Activated T-helper 1 cell treated with anti-CD3 and anti-CD28 coated beads, Interleukin-2, amount 50 U/mL, for 16 hours (primary cell): ENCODE measurements at places on chromosomes 13 and 19.

DNA sequence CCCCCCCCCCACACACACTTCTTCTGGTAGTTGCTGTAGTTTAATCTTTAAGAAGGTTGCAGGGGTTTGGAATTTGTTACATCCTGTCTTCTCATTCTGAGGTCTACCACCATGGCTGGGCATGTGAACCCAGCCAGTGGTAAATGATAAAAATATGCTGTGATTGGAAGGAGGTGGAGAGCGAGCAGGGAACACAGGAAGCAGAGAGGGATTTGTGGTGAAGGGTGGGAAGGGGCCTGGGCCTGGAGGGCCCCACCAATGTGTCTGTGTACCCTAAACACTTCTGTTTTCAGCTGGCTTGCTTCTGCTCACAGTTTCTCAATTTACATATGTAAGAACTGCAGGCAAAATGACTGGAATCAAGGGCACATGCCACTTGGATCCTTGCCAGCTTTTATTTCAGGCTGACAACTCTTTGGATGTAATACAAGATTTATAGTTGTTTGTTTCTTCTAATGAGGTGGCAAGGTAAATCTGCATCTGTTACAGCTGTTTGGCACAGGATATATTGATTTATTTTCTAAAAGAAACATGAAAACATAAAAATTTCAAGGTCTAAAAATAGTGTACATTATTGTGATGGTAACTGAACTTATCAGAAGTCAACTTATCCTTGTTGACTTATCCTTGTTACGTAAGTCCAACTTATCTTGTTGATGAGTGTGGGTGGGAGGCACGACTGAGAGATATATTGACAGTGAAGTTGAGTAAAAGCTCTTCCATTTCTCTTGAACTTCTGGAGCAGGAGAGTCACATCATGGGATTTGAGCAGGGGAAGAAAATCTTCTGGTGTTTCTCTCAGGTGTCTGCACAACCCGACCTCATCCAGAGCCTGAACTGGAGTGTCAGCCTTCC, 313.2 kb downstream of the SHISA2 start:
- DNase-seq = no peak

- DNase-seq = no peak
These were observed 91.3 kb downstream of the KCNRG start for GRCh38 chr13:50106559-50106958.

GRCh38 chr19:2469102-2469914, 6.6 kb upstream of the GADD45B start:
- no peak for DNase-seq

GRCh38 chr19:53942001-53942786, 20.5 kb upstream of the CACNG8 start:
- no peak for DNase-seq

GRCh38 chr19:43560687-43561086, 14.6 kb downstream of the XRCC1 start:
- DNase-seq = no peak

DNA sequence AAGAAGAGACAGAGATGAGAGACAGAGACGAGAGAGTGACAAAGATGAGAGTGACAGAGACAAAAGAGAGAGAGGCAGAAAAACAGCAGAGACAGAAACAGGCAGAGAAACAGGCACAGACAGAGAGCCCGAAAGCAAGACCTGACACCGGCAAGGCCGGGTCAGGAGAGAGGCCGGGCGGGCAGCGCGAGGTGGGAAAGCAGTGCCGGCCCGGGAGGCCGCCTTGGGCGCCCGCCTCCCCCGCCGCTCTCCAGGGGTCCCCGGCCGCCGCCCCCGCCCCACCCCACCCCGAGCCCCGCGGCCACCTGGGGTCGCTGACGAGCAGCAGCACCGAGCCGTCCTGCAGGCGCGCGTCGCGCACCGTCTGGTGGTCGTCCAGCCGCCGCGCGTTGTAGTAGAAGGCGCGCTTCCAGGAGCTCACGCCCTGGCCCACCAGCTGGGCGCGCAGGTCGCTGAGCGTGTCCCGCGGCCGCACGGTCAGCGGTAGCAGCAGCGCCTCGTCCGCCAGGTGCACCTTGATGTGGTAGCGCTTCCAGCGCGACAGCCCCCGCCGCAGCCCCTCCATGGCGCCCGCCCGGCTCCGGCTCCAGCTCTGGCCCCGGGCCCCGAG, at the start of gene TINCR:
Gene TINCR, minus strand, starts transcription at position 594 of the 610 bp plus-strand sequence.
- no peak for DNase-seq

DNA sequence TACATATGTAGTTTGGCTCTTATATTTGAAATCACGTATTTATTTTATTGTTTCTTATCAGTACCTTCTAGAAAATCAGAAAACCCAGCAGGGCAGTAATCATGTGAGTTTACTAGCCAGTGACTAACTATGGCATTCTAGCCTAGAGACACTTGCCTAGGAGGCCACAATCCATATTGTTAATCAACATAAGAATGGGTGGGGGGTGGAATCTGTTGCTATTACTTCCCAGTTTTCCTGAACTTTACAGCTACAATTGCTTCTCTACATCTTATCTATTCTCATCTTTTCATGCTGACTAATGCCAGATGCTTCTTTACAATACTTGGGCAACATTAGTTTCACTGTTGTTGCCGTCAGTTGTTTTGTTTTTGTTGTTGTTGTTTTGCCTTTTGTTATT, 18.7 kb upstream of the ATXN8OS start:
- DNase-seq = no peak

- no peak for DNase-seq
These were observed at the start of gene SHD for GRCh38 chr19:4278419-4279266. Gene SHD, plus strand, starts transcription at chr19:4279266. Its CDS starts 798 bp downstream, at chr19:4280064.

DNA sequence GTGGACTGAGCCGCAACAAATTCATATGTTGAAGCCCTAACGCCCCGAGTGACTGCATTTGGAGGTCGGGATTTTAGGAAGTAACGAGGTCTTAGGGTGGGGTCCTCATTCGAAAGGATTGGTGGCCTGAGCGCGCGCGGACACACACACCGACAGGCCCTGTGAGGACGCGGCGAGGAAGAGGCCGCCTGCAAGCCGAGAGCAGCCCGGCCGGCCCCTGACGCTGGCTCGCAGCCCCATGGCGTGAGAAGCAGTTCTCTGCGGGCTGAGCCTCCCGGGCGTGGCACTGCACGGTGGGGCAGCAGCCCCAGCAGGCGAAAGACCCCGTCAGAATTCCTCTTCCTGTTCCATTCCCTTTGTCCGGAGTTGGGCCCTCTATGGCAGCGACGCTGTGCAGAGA, 131.2 kb downstream of the CRYL1 start:
- DNase-seq = no peak

DNA sequence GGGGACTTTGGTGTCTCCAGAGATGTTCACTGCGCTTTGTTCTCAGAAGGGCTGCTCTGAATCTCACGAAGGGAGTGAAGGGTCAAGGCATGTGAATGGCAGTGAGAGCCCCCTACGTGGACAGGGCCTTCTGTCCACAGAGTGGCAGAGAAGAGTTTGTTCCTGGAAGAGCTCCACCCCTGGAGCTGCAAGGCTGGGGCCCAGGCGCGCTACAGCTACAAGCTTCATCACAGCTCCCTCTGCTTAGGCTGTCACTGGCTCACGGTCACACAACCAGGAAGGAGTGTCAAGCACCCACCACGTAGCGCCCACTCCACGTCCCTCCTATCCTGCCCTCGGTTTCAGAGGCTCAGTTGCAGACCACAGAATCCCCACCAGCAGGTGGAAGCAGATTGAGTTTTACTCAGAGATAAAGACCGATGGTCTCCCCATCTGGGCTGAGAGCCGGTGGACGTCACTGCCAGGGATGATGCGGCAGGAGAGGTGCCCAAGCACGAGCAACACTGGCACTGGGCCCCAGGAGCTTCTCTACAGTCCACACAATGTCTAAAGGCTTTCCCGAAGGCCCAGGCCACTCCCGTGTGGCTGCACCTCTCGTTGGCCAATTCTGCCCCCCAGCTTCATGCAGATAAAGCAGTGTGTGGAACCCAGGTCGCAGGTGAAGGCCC, 23.0 kb upstream of the TFDP1 start:
- DNase-seq = no peak

DNA sequence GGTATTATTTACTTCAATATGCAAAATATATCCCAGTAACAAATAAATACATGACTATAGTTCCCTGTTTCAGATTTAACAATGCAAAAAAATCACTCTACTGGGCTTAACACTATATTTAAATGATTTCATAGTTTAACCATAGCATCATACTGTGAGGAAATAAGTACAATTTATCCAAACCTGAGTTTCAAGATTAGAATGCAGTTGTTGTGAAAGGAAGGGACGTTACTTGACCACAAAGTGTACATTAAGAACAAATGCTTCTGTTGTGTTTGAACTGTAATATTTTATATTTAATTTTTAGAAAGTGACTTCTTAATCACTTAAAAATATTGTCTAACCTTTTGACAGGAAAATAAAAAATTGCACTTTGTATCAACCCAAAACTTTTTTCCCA, 1747.9 kb upstream of the SPRY2 start:
- no peak for DNase-seq

GRCh38 chr13:109243311-109243951, 543.0 kb downstream of the IRS2 start:
- no peak for DNase-seq

GRCh38 chr13:100497389-100497788, 91.2 kb downstream of the GGACT start:
- no peak for DNase-seq

GRCh38 chr19:45150751-45151281, 10.0 kb downstream of the NKPD1 start:
- DNase-seq = no peak

DNA sequence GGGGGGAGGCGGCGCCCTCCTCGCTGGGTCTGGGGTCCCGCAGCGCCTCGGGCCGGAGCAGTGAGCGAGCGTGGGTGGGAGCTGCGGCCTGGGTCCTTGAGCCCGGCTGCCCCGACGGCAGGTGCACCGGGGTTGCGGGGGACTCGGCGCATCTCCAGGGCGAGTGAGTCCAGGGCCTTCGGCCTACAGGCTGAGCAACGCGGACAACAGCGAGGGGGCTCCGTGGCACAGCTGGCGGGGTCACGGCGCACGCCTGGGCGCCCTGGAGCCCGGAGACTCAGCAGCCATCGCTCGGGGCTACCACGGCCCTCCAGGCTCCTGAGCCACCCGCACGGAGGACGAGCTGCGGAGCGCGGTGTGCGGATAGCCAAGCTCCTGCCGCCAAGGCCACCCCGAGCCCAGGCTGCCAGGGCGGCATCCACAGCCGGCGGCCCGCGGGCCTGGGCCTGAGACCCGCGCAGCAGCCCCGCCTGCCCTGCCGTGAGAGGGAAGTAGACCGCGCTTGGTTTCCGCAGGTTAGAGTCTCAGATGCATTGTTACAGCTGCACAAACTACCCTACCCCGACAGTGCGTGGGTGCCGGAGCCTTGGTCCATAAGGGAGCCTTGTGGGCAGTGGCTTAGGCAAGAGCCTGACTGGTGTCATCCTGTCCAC, 253.9 kb upstream of the SGCG start:
- no peak for DNase-seq

DNA sequence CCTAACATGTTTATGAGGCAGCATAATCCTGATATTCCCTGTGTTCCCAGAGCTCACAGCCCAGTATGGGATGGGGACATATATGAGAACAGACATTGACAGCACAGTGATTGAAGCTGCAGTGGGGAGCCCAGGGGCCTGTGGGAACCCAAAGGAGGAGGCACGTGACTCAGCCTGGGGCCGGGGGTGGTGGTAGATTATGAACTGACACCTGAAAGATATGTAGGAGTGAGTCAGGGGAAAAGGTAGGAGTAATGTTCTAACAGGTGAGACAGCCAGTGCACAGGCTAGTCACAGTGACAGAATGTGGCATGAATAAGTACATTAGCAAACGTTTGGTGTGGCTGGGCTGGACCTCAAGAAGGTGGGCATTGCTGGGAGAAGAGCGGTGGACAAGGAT, 29.0 kb downstream of the CKM start:
- no peak for DNase-seq

GRCh38 chr13:46473806-46474205, 79.2 kb upstream of the LRCH1 start:
- no peak for DNase-seq

DNA sequence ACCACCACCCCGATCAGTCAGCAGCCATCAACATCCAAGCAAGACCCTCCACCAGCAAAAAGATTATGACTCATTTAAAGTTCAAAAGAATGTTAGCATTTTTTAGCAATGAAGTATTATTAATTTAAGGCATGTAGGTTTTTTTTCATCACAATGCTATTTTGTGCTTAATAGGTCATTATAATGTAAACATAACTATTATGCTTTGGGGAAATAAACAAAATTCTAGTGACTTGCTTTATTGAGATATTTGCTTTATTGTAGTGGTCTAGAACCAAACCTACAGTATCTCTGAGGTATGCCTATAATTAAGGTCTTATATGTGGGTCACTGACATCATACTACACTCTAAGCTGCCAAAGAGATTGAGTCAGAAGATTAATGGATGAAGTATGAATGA, 20.0 kb downstream of the KLF12 start:
- DNase-seq = no peak

GRCh38 chr13:50644081-50644871, 199.2 kb downstream of the DLEU7 start:
- DNase-seq = no peak

- no peak for DNase-seq
These were observed 1.1 kb downstream of the PPP1R12C start for GRCh38 chr19:55116232-55116858.

DNA sequence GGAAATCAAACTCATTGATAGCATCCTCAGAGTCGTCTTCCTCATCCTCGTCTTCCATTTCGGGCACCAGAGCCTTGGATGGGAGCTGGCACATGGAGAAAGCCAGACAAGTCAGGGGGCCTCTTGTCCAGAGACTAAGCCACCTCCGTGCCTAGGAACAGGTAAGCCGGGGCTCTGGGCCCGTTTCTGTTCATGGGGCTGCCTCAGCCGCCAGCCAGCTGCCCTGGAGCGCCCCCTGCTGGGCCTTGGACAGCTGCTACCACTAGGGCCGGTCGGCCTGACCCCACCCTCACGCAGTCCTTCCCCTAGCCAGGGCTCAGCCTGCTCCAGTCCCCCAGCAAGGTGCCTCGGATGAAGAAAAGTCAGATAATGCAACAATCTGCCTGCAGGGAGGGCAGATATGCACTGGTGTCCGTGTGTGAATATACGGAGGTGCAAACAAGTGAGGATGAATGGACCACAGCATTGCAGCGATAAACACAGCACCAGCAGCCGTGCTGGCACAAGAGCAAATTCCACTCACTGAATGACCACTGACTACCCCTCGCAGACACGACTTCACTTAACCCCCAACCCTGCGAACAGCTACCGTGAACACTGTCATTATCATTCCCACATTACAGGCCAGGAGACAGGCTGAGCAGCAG, 11.9 kb upstream of the PRKD2 start:
- DNase-seq = peak; percentile 72

- no peak for DNase-seq
These were observed 67.8 kb downstream of the SPACA7 start for GRCh38 chr13:112443995-112444311.

- DNase-seq = no peak
These were observed 62.0 kb downstream of the MICU2 start for GRCh38 chr13:21541980-21542379.

- no peak for DNase-seq
These were observed 238.2 kb downstream of the LIG4 start for GRCh38 chr13:107977071-107977574.

- DNase-seq = no peak
These were observed 146.3 kb downstream of the DCLK1 start for GRCh38 chr13:35984776-35985453.

DNA sequence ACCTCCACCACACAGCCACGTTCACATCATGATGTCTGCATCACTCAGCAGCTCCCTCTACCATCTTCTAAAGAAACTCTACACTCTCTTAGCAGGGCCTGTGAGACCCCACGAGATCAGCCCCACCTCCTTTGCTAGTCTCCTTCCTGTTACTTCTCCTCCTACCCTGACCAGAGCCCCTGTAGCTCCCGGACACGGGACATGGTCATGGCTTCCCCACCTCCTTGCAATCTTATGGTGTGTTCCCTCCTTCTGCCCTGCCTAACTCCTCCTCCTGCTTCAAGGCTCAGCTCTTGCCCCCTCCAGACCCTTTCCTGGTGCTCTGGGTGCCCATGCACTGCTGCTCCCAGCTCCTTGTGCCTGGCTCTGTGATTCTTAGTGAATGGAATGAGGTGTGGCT, 8.1 kb upstream of the MRPS31 start:
- DNase-seq = no peak
